ENCODE measurements at places on chromosomes 3 and 15.

GRCh38 chr3:176328666-176329065 is 868.6 kb downstream of the TBL1XR1 start:
- DNase-seq, result no peak

GRCh38 chr3:21744793-21745192 is 6.2 kb downstream of the ZNF385D start:
- DNase-seq, result no peak

DNA sequence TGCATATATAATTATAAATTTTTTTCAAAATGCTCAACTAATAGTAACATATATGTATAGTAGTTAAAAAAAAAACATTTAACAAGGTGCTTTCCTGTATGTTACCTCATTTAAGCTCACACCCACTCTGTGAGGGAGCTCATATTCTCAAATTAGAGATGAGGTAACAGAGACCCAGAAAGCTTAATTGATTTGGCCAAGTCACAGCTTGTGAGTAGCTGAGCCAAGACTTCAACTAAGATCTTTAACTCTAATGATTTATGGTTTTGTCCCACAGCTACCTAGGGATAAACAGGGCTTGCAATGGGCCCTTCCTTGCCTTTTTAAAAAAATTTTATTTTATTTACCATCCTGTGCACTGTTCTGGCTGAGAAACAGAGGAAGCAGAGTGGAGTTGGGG is 230.0 kb upstream of the GOLIM4 start:
- DNase-seq, result no peak

DNA sequence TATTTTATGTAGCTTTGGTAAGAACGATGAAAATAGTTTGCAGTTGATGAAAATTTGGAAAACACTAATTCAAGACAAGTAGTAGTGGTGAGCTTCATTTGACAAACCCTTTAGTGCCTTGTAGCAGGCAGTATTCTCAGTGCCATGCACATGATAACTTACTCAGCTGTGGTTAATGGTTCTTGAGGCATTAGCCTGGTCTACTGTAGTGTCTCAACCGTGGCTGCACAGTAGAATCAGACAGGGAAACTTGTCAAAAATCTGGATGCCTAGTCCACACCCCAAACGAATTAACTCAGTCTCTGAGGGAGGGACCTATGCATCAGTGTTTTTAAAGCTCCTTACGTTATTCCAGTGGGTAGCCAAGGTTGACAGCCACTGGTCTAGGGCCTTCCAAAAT is 45.4 kb downstream of the PSMD6 start:
- no peak for DNase-seq

DNA sequence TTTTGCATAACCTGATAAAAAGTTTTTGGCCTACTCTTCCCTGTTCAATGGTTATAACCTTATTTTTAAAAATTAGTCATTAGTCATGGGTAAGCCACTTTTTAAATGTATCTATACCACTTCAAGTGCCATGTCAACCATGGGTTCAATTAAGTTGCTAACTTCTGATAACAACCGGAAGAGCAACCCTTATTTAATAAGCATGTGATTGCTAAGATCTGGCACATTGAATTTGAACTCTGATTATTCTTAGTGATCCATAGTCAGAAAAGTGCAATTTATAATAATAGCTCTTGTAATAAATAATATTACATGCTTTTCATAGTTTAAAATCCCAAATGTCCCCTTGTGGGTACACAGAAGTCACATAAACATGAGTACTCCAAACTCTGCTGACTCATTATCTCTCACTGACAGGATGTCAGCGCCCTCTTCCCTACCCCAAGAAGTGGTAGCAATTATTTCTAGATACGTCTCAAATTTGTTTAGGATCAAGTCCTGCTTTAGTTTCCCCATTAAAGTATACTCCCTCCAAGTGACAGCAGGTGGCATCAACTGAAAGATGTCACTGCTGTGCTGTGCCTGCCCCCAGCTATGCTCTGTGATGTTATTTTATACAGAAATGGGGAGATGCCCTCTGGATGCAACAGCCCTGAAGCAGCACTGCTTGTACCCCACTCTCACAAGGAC is 18.6 kb downstream of the SAMD7 start:
- no peak for DNase-seq

- no peak for DNase-seq
Observed at GRCh38 chr3:171113716-171114115, 87.2 kb upstream of the SLC2A2 start.
